ENCODE measurements at places on chromosomes 7 and 10. TPM values are rescaled to one million over a fixed set of nuclear protein-coding genes. Genes with fewer than 3 reads are reported as not detected.

DNA sequence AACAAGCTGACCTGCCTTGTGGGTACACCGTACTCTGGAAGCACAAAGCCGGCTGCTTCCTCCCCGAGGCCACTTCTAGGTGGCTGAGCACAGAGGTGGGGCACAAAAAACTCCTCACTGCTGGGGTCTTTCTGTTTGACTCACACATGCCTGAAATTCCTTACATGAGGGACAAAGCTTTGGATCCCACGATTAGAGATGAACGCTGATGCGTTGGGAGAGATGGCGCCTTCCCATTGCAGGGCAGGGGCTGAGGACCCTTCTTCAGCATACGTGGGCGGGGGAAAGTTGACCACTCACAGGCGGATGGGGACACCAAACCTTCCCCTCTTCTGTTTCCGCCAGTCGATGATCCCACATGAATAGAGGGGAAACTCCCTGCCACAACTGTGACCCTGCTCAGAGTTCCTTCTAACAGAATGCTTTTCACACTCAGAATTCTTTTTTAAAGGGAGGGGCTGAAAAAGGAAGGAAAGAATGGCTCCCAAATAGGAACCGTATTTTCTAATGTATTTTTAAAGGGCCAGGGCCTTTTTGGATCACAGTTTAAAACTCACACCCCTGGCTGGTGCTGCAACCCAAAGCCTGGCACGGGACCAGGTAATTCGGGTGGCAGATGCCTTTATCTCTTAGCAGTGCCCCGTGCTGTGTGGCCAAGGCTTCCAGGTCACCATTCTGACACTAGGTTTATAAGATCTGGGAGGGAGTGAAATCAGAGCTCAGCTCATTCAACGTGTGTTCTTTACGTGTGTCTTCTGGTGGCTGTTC lies 134.0 kb downstream of the PRKAG2 start:
- no peak overlapping the region for H3K27ac ChIP-seq
- no peaks in the 10 kb centered on the region for H3K27me3 ChIP-seq
- H3K4me3 ChIP-seq, result no peak overlapping the region
- no peaks in the 10 kb centered on the region for H3K36me3 ChIP-seq
- DNase-seq, result no peak

GRCh38 chr10:75137533-75138438 lies 26.3 kb downstream of the SAMD8 start:
- peaks cover 6% of the 10 kb centered on the region for H3K4me1 ChIP-seq
- DNase-seq, result no peak
- H3K27ac ChIP-seq, result no peak overlapping the region
- no peaks in the 10 kb centered on the region for H3K36me3 ChIP-seq

DNA sequence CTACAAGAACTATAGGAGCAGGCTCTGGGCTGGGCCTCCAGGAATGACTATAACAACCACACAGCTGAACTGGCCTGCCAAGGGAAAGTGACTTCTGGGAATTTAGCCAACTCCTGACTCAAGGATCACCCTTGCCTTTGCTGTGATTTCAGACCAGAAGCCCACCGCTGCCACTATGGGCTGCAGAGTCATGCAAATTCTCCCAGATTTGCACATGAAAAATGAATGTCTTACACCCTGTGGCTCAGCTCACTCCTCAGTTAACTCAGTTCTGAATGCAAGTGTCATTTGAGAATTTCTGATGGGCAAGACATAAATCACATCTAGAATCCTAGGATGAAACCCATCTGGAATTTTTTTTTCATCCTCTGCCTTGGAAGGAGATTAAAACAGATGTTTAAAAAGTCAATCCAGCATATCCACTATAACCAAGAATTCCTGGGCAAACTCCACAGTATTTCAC lies 186.5 kb upstream of the BET1 start:
- no peaks in the 10 kb centered on the region for H3K36me3 ChIP-seq
- no peaks in the 10 kb centered on the region for H3K4me1 ChIP-seq
- no peak for DNase-seq
- no peak overlapping the region for H3K4me3 ChIP-seq

DNA sequence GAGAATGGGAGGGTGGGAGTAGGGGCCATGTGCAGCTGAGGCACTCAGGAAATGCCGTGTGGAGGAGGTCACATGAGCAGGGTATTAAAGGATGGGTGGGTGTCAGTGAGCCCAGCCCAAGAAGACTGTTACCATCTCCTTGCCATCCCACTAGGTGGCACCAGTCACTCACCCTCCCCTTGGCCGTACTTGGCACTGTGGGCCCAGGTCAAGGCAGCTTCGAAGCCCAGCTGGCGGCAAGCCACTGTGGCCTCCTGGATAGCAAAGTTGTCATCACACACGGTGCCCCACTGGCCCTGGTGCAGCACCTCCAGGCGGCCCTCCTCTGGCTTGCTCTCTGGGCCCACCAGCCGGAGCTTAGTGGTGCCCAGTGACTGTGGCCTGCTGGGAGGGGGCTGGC lies 5.4 kb downstream of the LOXL4 start:
- no peak overlapping the region for H3K27ac ChIP-seq
- H3K27me3 ChIP-seq, result no peaks in the 10 kb centered on the region
- H3K4me3 ChIP-seq, result no peak overlapping the region
- H3K36me3 ChIP-seq, result no peaks in the 10 kb centered on the region
- no peak for DNase-seq

- H3K4me1 ChIP-seq, result peaks cover 23% of the 10 kb centered on the region
- H3K36me3 ChIP-seq, result no peaks in the 10 kb centered on the region
- no peak overlapping the region for H3K27ac ChIP-seq
- H3K27me3 ChIP-seq, result no peaks in the 10 kb centered on the region
Observed at GRCh38 chr10:103858360-103858759, 3.0 kb upstream of the SH3PXD2A start.

GRCh38 chr10:36057180-36057579 lies 415.1 kb upstream of the FZD8 start:
- H3K27ac ChIP-seq, result no peak overlapping the region
- no peaks in the 10 kb centered on the region for H3K4me1 ChIP-seq
- no peak for DNase-seq
- no peaks in the 10 kb centered on the region for H3K36me3 ChIP-seq

- DNase-seq, result no peak
- no peaks in the 10 kb centered on the region for H3K27me3 ChIP-seq
- no peak overlapping the region for H3K4me3 ChIP-seq
- no peaks in the 10 kb centered on the region for H3K36me3 ChIP-seq
- H3K27ac ChIP-seq, result no peak overlapping the region
Observed at GRCh38 chr7:12583922-12584321, 13.4 kb downstream of the SCIN start.

Gene PDIA4
- total RNA-seq, result 43.7 TPM

DNA sequence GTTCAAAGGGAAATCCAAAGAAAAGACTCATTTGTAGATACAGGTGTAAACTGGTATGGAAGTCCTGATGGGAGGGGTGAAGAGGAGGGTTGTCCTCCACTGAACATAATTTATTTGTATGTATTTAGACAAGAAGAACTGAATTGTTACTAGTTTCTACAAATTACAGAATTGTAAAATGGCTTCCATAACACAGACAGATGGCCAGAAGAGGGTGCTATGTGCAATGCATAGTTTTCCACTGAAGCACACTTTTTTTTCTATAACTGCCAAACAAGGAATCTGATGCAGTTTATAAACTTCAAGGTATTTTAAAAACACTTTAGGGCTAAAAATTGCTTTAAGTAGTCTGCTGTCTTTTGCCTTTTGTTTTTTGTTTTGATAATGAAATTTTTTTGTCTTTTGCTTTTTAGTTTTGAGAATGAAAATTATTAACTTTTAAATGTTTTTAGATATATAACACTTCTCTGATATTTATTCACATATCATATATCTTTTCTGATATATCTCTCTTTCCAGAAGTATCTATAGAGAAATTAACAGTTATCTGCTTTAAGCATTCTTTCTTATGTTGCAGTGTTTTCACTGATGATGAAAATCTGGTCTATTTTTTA lies 58.5 kb downstream of the PHYHIPL start:
- no peaks in the 10 kb centered on the region for H3K4me1 ChIP-seq
- no peaks in the 10 kb centered on the region for H3K27me3 ChIP-seq
- DNase-seq, result no peak
- no peak overlapping the region for H3K27ac ChIP-seq
- no peak overlapping the region for H3K4me3 ChIP-seq

Gene AKR1C3
- 16.8 TPM for total RNA-seq

DNA sequence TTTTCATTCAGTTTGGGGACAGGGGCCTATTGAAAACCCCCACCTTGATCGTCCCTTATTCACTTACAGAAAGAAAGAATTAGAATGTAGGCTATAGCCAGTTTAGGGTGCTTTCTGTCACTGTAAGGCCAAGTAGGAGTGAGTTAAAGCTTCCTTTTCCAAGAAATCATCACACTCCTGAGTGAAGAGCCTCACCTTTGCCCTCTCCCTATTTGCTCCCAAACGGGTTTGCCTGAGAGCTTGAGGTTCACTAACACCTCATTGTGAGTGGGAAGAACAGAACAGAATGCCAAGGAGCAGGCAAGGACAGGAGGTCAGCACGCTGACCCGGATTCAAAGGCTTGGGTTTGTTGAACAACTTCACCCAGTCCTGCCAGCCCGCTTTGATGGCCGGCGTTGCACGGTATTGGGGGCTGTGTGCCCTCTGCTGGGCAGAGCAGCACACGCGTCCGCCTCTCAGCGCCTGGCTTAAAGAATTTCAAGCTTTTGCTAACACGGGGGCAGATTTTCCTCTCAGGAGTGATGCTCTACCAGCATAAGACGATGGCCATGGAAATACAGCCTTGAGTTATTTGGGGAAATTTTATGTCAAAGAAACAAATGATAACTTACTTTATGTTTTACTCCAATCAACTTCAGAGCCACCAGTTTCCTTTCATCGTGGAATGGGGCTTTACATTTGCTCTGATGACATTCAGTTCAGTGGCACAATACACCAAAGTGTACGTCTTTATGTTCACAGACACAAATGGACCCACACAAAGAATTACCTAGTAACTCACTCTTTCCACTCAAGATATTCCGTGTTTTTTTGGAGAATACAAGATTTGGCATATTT lies 470.0 kb downstream of the SUGCT start:
- H3K27ac ChIP-seq, result no peak overlapping the region
- peak; percentile 60 for DNase-seq
- no peaks in the 10 kb centered on the region for H3K36me3 ChIP-seq
- H3K4me1 ChIP-seq, result no peaks in the 10 kb centered on the region

Gene TBX20
- not detected for total RNA-seq

Gene RNF133
- 0.55 TPM for total RNA-seq

- no peaks in the 10 kb centered on the region for H3K4me1 ChIP-seq
- H3K27me3 ChIP-seq, result no peaks in the 10 kb centered on the region
- no peak overlapping the region for H3K4me3 ChIP-seq
Observed at GRCh38 chr10:113239566-113240350, 289.7 kb downstream of the TCF7L2 start.

- H3K27me3 ChIP-seq, result no peaks in the 10 kb centered on the region
- H3K27ac ChIP-seq, result peak overlapping the region; percentile 10
- peaks cover 24% of the 10 kb centered on the region for H3K4me1 ChIP-seq
- no peak overlapping the region for H3K4me3 ChIP-seq
- DNase-seq, result no peak
- H3K36me3 ChIP-seq, result no peaks in the 10 kb centered on the region
Observed at GRCh38 chr10:33193701-33194521, 140.6 kb downstream of the NRP1 start.

Gene ITIH5
- total RNA-seq, result 48.2 TPM

DNA sequence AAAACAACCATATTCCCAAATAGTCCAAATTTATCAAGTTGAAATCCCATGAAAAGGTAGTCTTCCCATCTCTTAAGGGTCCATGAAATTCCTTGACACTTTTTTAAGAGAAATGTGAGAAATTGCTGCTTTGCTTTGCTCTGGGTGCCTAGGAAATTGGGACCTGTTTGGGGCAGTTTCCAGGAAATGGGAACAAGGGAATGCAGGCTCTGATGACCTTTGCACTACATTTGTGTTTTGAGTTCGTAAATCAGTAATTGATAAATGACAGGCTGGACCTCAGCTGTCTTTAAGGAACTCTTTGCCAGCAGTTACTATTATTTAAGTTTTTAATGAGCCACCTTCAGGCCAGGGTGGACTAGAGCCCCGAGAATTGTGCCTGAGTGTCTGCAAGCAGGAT lies 203.5 kb downstream of the LRMDA start:
- H3K4me1 ChIP-seq, result no peaks in the 10 kb centered on the region
- no peak for DNase-seq
- no peaks in the 10 kb centered on the region for H3K36me3 ChIP-seq
- H3K27ac ChIP-seq, result no peak overlapping the region
- H3K4me3 ChIP-seq, result no peak overlapping the region

- peaks cover 42% of the 10 kb centered on the region for H3K36me3 ChIP-seq
- no peak overlapping the region for H3K27ac ChIP-seq
- DNase-seq, result no peak
- no peaks in the 10 kb centered on the region for H3K4me1 ChIP-seq
Observed at GRCh38 chr10:68938117-68938516, 17.9 kb upstream of the DDX21 start.

Gene DCLRE1A
- 4.9 TPM for total RNA-seq

DNA sequence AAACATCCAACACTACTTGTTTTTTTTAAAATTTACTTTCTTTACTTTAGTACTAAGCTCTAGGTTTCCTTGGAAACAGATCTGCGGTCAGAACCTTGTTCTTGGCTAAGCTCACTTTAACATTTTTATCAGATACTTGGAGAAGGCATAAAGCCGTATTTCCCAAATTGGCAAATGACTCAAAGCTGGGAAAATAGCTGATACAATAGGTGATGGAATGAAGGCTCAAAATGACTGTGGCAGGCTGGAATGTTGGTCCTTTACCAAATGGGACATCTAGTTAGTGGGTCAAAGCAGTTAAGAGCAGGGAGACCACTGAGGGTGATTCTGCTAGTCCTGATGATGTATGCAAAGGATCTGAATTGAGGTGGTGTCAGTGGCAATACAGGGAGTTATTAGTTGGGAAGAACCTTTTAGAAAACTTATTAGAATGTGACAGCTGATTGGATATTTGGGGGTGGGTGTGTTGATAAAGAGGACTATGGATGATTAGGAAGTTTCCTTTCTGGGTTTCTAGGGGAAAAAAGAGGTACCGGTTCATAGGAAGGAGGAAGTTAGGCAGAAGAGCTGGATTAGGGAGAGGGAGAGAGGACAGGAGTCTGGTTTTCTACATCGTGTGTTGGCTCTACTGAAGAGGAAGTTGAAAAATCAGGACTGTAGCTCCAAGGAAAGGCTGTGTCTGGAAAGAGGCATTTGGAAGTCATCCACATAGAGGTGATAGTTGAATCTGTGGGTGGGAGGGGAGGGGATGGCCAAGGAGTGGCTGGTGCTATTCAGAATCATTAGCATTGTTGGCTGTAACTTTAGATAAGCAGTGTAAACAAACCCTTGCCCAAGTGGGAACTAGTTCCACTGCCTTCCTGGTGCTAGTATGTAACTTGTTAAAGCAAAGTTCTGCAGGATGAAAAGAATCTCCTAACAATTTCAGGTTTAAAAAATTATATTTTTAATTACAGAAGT lies 13.1 kb downstream of the PLCE1 start:
- no peak overlapping the region for H3K4me3 ChIP-seq
- no peaks in the 10 kb centered on the region for H3K36me3 ChIP-seq
- no peaks in the 10 kb centered on the region for H3K27me3 ChIP-seq
- peaks cover 12% of the 10 kb centered on the region for H3K4me1 ChIP-seq

Measured in sigmoid colon (tissue), 7 donors.